KBM-7 (cell line): ENCODE measurements at places on chromosomes 1 and 21.

DNA sequence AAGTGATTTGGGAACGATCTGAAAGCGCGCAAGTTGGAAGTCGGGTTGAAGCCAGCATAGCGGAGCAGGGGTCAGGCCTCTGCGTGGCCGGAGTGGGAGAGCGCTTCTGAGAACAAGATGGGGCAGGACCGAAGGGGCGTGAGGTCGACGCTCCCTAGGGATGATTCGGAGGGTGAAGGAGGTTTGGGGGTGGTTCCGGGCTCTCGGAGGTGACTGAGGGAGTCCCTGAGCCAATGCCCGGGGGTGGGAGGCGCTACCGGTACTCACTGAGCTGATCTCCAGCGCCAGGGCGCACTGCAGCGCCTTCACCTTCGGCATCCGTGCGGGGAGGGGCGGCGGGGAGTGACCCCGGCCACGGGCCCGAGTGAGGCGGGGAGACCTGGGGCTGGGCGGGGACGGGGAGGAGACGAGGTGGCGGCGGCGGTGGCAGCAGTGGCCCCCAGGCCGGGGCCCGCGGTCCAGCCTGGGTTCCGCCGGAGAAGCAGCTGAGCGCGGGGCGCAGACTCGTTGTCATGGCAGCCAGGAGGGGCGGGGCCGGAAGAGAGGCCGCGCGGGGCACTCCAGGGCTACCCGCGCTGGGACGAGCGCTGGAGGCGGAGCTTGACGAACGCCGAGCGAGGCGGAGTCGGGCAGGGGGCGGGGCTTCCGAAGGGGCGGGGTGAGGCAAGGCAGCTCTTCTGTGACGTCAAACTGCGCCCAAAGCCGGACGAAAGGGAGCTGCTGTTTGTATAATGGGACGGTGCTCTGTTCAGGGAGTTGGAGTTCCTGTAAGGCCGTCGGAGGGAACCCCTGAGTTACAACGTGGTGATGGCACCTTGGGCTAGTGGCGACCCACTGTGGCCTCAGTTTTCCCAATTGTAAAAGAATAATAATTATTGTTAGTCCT, at the start of gene SPATA6:
Gene SPATA6, minus strand, starts transcription at position 514 of the 886 bp plus-strand sequence. Its CDS starts 196 bp downstream, at position 318.
- DNase-seq = peak; percentile 73

- DNase-seq = no peak
These were observed 1.2 kb downstream of the KRTAP10-4 start for GRCh38 chr21:44574457-44575306.

DNA sequence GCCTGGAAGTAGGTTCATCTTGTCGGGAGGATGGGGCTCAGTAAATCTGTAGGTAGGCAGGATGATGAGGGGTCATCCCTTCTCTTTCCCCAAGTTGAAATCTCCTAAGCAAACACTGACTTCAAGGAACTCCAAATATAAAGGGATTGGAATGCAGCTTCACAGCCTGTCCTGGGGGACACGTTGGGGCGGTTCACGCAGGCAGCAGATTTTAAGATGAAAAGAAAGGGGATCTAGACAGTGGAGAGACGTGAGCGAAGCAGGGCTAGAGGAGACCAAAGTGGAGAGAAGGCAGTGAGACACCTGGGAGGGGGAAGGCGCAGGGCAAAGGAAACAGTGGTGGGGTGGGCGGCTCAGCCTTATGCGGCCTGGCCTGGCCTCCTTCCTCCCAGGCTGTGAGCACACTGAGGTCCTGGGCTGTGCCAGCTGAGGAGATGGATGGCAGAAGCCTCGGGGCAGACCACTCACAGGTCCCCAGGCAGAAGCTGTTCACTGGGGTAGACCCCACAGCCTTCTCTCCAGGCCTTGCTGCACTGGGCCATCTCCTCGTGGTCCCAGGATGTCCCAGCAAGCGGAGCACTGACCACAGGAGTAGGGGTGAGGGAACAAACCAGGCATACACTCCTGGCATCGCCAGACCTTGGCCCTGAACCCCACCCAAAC, 51.7 kb downstream of the TOR1AIP2 start:
- no peak for DNase-seq

- DNase-seq = no peak
These were observed 55.5 kb downstream of the CAPN8 start for GRCh38 chr1:223609977-223610376.

- no peak for DNase-seq
These were observed 24.6 kb downstream of the PODN start for GRCh38 chr1:53086491-53087070.

DNA sequence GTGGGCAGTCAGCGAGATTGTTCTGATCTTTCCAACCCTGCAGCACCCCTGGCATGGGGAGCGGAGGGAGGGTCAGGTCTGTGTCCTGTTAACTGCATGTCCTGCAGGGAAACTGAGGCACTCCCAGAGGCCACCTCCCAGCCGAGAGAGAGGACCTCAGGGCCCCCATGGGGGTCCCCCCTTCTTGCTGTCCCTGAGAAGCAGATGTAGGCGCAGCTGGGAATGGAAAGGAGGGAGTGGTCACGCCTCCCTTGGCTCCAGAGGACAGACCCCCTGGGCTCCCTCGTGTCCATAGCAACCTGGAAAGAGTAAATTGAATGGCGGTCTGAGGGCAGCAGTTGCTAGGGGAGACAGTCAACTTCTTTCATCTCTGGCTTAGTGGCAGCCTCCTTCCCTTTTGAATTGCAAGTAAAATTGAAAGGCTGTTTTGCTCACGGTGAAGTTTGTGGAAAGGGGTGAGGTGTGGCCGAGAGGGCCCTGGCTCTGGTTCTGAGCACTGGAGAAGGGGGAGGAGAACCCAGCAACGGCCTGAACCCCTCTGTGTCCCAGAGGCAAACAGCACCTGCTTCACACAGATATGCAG, 4.9 kb downstream of the CROCC start:
- no peak for DNase-seq

DNA sequence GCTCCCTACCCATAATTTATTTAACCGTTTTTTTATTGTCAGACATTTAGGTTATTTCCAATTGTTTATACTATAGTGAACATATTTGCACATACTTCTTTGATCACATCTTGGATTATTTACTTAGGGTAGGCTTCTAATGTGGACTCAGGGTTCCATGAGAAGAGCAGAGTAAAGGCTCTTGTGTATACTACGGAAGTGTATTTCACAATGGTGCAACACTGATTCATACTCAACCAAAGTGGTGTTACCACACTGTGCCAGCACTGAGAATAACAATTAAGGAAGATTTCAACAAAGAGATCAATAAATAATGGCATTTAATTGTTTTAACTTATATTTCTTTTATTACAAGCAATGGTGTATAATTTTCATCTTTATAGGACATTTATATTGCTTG, 251.2 kb downstream of the ZNF326 start:
- no peak for DNase-seq

DNA sequence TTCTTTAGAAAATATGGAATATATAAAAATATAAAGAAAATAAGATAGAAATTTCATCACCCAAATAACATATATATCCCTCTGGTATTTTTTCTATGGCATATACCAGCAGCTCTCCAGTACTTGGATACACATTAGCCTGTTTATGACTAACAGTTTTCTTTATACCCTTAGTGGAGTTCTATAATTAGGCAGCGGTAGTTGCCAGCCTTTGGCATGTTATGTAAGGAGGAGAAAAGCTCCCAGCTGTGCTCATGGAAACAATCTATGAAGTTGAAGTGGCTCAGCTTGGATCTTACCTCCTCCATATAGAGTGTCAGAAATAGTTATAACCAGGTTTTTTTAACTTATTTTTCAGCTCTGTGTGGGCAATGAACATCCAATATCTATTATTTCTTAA, 1636.8 kb downstream of the AMY1C start:
- DNase-seq = no peak

GRCh38 chr21:37348664-37349063, 17.9 kb upstream of the DYRK1A start:
- DNase-seq = no peak

GRCh38 chr1:37476087-37476452, 1.7 kb downstream of the ZC3H12A start:
- DNase-seq = no peak

DNA sequence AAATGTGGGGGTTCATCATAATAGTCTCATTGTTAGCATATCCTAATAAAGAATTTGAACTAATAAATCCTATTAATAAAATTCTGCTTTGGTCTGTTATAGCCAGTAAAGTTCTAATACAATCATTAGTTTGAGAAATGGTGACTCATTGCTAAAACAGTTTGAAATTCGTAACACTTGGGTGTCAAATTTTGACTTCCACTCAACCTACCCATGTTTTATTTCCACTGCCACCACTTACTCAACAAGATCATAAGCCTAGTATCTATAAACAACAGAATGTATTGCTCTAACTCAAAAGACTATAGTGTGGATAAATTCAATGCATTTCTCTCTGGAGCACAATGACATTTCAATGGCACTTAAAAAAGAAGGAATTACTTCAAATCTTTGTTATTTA, 29.1 kb downstream of the LGALS8 start:
- no peak for DNase-seq

- DNase-seq = no peak
These were observed 3.4 kb downstream of the LHX9 start for GRCh38 chr1:197920414-197921117.

DNA sequence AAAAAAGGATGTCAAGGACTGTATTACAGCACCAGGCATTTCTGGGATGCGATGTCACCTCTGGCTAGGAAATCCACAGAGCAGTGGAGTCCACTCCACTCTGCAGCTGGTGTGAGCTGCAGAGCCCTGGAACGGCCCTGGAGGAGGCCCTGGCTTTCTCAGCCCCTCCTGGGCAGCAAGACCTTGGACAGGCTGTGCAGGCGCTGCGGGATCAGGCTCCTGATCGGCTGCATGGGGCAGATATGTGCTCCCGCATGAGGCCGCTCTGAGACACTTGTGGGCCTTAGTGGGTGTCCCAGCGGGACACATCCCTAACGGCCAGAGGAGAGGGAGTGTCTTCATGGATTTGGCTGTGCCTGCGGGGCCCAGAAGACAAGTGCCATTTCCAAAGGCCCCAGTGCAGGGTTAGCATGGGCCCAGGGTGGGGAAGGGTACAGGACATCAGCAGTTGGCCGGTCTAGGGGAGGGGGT, 6.2 kb downstream of the DNMT3L start:
- no peak for DNase-seq

DNA sequence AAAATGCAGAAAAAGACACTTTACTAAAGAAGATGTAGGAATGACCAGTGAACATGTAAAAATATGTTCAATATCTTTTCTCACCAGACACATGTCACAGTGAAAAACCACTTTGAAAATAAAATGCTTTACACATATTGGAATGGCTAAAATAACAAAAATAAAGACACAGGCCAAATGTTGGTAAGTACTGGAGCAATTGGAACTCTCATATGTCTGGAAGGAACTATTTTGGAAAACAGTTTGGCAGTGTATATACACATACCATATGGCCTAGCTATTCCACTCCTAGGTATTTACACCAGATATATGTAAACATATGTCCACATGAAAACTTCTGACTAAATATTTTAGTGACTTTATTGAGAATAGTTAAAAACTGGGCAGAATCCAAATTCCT, 927.2 kb downstream of the BRINP3 start:
- DNase-seq = no peak

- DNase-seq = peak; percentile 79
These were observed 32.1 kb downstream of the EYA3 start for GRCh38 chr1:28056129-28056925.

DNA sequence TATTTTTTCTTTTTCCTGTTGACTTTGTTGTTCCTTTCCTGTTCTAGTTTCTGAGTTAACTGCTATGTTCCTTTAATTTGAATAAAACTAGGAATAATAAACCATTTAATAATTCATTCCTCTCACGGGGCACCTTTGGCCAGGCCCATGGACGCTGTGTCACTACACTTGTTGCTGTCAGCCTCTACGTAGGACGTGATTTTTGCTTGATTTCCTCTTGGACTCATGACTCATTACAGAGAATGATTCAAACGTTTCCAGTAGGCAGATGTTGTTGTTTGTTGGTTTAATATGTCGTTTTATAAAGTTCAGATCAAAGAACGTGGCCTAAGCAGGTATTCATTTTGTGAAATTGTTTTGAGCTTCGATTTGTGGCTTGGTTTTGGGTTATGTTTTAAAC, 9.1 kb upstream of the SLC19A1 start:
- no peak for DNase-seq

DNA sequence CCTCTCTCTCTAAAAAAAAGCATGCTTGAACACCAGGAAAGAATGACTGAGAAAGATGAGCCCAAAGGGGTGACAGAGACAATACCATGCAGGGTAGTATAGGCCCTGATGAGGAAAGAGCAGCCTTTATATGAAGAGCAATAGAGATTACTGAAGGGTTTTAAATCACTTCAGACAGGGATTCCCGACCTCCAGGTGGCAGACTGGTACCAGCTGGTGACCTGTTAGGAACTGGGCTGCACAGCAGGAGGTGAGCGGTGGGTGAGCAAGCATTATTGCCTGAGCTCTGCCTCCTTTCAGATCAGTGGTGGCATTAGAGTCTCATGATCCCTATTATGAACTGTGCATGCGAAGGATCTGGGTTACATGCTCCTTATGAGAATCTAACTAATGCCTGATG, 30.8 kb upstream of the GTF2B start:
- no peak for DNase-seq

DNA sequence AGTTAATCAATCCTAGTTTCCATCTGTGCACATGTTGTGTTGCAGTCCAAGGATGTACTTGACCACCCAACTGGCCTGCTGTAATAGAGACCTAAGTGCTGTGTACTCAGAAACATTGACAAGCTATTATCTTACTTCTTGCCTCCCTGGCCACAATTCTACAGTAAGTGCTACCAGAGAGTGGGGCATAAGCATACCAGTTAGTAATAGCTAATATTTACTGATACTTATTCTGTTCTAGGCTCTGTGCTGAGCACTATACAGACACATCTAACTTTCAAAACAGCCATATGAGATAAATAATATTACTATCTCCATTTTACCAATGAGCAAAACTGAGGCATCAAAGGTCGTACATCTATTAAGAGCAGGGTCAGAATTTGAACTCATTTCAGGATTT, 49.5 kb upstream of the NPL start:
- DNase-seq = no peak

DNA sequence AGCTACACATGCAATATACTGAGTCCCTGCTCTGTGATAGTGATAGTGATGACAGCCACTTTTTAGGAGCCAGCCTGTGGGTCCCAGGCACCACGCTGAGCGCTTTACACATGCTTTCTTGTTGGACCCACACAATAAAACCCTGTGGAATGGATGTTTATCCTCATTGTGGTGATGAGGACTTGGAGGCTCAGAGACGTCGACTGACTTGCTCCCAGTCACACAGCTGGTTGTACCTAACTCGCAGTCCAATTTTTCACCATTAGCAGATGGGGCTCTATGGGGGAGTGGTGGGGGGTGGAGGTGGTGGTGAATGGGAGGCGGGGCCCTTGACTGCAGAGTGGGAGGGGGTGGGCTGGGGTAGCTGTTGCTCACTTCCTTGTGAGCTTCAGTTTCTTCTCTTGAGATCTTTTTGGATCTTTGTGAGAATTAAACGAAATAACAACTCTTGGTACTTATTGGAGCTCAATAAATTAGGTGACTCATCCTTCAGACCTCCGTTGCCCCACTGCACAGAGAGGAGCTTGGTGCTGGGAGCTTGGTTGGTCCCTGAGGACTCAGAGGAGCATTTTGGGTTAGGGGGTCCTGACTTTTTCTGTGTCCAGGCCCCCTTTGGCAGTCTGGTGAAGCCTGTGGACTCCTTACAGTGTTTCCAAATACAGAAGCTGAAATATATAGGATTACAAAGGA, 61.8 kb upstream of the CD1D start:
- DNase-seq = no peak
